ENCODE measurements at places on chromosomes 13 and 19.

- DNase-seq: no peak
Measured at GRCh38 chr19:34381399-34382251, 16.6 kb downstream of the GPI start.

GRCh38 chr19:2221250-2221831, 14.8 kb downstream of the PLEKHJ1 start:
- no peak for DNase-seq

DNA sequence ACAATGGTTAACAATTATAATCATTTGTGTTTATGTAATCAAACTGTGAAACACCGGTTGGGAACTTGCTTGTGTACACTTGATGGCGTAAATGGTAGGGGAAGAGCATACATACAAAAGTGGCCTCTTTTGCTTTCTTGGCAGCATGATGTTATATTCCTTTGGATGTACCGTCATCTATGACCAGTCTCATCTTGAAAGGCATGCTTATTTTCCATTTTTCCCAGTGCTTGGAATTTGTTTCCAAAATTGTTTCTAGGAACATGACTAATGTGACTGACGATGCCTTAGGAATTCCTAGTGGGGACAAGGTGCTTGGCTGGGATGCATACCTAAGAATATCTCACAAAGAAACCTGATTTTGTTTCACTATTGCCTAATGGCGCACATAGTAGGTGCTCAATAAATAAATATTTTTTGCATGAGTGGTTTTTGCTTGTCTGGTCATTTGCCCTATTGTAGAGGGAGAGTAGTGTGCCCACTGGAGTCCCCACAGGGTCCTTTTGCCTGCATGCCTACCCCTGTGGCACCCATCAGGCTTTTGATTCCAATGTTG, 45.5 kb downstream of the SAE1 start:
- no peak for DNase-seq

- no peak for DNase-seq
Measured at GRCh38 chr13:49241296-49241695, 6.4 kb upstream of the CDADC1 start.

GRCh38 chr13:44814836-44815235, 174.4 kb downstream of the NUFIP1 start:
- no peak for DNase-seq

GRCh38 chr13:90648497-90648896, 699.0 kb upstream of the MIR17HG start:
- DNase-seq: no peak

DNA sequence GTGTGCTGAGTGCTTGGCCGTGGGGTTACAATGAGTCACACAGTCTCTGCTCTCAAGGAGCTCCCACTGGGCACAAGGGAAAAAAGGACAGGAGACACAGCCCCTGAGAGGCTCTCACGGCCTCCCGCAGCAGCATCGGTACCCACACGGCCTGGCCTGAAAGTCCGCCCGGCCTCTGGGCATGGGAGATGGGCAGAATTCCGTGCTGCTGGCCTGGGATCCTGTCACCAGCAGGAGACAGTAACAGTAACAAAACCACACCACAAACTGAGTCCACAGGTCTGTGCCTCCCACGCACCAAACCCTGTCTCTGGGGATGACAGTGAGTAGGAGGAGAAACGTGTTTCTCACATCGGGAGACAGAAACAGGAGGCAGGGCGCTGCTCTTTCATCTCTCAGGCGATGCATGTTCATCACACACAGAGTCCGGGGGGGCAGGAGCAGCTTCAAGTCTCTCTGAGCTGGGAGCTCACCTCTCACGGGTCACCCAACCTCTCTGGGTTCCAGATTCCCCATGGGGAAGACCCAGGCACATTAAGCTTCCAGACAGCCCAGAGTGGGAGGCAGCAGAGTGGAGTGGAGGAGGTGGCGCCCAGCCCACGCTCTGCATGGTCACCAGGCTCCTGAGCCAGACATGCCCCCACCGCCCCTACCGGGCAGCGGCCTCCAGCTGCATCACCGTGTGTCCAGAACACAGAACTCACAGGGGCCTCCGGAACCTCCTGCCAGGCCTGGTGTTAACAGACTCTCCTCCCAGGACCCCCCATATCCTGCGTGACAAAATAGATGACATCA, 124.7 kb upstream of the VSTM2B start:
- no peak for DNase-seq

DNA sequence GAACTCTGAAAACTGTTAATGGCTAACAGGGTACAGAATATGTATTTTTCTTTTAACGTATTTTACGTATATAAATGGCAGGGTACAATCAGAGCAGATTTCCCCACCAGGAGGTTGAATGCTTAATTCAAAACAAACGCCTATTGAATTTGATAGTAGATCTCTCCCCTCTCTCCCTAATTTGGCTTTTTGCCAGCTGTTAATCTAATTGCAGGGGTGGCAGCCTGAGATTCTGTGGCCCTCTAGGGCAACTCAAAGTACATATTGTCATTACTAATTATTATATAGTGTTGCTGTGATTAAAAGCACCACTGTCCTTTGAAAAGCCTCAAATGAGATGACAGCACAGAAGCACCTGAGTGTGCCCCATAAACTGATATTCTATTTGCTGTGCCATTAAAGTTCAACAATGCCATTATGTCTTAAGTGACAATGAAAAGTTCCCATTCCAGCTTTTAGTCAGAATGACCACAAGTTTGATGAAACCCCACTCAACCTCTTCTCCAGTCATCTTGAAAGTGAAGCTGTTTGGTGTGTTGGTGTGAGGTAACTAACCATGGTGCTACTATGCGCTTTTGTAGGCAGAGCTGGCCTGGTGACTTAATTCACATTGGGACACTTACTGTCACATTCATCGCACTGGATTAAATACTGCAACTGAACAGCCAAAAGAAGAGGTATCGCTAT, 351.4 kb downstream of the KCNRG start:
- peak; percentile 38 for DNase-seq

GRCh38 chr19:2053601-2054389, 2.8 kb upstream of the MKNK2 start:
- no peak for DNase-seq

GRCh38 chr19:51708811-51709210, 15.0 kb downstream of the HAS1 start:
- DNase-seq: no peak

DNA sequence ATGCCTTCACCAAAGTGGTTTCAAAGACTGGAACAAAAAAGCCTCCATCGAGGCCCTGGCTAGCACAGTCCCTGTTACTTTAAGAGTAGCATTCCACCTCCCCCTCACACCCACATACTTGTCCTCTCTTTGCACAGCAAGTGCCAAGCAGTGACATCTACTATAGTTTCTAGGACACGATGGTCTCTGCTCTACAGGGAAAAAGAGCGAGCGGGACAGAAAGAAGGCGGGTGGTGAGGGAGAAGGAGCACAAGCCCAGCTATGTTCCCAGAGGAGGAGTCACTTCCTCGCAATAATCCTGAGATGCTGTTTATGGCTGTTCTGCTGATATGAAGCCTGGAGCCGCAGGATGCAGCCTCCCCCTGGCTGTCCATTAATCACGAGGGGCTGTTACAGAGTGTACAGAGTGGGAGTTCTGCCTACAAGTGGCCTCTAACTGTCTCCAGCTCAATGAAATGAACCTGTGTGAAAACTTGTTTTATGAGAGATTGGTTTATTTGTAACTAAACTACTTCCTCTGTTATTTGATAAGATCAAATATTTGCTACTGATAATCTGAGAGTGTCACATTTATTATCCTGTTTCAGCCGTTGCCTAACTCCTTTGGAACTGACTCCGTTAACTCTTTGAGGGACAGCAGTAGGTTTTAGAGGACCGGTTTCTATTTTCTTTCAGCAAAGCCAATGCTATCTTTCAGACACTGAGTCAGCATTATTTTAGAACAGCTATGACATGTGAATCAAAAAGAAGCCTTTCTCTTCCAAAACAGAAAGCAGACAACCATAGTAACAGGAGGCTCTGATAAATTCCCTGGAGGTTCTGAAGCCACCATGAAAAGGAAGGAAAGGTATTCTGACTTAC, 208.0 kb downstream of the SPRY2 start:
- DNase-seq: no peak

- DNase-seq: no peak
Measured at GRCh38 chr19:35318679-35319448, 10.1 kb upstream of the CD22 start.

DNA sequence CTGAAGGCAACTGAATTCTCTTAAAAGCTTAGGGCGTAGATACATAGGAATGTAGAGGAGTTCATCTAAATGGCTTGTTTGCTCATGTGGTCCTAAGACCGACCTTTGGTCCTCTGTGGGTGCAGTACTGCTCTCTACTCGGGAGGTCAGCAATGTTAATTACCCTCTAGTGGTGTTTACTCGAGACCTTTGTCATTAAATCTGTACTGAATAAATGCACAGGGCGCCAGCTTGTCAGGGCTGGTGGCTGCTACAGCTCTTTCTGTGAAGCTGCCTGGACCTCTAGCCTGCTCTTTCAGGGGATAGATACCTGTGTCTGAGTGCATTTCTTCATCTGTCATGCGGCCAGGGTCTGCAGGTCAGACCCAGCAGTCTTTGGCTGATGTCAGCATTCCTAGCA, 29.2 kb upstream of the MPHOSPH8 start:
- DNase-seq: no peak

GRCh38 chr19:14718522-14719116, 28.8 kb downstream of the ZNF333 start:
- no peak for DNase-seq

DNA sequence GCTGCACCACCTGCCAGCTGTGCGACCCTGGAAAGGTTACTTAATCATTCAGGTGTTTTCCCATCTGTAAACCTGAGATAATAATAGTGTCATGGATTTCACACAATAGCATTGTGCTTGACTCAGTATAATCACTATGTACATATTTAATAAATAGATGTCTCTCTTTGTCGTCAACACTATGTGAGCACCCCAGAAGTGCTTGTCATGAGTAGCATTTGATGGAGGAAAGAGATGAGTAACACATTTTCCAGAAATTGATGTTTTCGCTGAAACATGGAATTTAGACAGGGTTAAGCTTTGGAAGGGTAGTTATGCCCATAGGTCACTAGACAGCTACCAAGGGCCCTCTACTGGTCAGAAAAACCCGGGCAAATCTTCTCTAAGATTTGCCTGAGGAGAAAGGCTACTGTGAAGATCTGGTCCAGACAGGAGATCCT, 9.5 kb upstream of the MBNL2 start:
- no peak for DNase-seq

All from NCI-H345 (cell line).